ENCODE measurements at places on chromosomes 16 and 17. TPM values are rescaled to one million over a fixed set of nuclear protein-coding genes. Genes with fewer than 3 reads are reported as not detected.

DNA sequence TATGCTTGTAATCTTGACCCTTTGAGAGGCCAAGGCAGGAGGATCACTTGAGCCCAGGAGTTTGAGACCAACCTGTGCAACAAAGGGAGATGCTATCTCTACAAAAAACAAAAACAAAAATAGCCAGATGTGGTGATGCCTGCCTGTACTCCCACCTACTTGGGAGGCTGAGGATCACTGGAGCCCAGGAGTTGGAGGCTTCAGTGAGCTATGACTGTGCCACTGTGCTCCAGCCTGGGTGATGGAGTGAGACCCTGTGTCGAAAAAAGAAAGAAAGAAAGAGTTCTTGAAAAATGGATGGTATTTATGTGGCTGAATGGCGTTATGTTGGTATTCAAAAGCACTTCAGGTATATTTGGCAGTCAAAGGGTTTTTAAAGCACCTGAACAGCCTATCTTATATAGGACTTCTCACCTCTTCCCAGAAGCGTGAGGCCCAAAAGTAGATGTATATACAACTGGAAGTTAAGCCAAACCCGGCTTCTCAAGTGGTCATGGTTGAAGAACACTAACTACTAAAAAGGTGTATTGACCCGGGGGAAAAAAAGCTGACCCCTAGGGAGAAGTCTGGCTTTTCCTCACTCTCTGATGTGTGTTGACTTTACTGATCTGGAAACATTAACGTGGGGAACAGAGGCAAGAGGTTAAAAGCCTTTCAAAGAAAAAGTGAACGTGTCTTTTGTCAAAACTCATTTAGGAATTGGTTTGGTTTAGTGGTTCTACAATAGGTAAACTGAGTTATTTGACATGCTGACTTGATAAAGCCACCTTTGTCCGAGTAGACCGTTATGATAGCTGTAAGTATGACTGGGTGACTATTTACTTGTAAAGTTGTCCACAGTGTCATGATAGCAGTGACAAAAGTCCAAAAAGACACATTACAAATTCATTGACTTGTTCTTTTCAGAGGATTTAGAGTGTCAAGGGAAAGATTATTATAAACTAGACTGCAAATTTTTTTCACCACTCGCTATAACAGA is 183.4 kb downstream of the IRX3 start:
- DNase-seq, result no peak

GRCh38 chr17:76504117-76504516 is 2.9 kb upstream of the RHBDF2 start:
- DNase-seq, result no peak

GRCh38 chr17:3693829-3694231 is 2.1 kb downstream of the P2RX5 start:
- DNase-seq, result no peak

- DNase-seq, result no peak
Measured at GRCh38 chr16:52696126-52696525, 149.2 kb upstream of the TOX3 start.

GRCh38 chr16:35449663-35450062 is 1990.3 kb downstream of the TP53TG3F start:
- no peak for DNase-seq

GRCh38 chr17:70622368-70623260 is 453.3 kb downstream of the KCNJ2 start:
- peak; percentile 30 for DNase-seq

- DNase-seq, result peak; percentile 89
Measured at GRCh38 chr17:6643451-6644125, 2.7 kb downstream of the TXNDC17 start.

DNA sequence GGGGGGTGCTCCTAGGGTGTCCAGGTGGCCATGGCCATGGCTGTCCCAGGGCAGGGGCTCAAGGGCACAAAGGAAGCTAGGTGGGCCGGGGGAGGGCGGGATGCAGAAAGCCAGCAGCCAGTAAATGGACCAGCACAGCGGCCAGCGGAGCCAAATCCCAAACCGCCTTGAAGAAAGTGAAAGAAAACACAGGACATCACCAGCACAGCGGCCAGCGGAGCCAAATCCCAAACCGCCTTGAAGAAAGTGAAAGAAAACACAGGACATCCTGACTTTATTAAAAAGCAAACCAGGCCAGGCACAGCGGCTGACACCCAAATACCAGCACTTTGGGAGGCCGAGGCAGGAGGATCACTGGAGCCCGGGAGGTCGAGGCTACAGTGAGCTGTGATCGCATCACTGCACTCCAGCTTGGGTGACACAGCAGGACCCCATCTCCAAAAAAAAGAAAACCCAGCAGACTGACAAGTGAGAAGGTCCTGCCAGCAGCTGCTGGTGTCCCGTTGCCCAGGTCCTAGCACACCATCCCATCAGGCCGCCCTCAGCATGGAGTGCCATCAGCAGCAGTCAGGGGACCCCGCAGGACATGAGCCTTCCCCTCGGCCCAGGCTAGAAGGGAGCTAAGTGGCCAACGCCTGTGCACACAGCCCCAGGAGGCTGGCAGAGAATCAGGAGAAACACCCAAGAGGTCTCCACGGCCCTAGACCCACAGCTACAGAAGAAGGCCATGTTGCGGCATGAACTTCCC is 17.0 kb downstream of the SLC38A10 start:
- no peak for DNase-seq

DNA sequence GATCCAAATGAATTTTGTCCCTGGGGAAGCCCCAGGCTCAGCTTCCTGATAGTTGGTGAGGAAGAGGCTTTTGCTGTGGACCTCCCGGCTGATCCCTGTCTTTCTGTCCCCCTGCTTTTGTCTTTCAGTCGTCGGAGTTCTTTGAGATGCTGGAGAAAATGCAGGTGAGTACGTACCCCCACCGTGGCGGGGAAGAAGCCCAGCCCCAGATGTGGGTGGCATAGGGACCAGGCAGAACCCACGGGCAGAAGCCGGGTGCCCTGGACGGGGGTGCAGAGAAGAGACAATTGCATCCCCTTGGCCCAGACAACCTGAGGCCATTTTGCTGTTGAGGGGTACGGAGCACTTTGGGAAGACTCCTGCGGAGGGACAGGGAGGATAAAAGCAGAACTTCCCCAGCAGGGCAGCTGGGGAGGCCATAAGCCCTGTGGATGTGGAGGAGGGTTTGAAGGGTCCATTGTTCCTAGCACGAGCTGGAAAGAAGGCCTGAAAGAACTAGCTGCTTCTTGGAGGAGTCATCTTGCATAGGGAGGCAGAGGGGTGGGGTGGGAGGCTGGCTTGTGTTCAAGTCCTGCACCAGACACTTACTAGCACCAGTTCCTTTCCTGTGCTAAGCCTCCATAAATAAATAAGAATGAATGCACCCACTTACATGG is 105.6 kb downstream of the OR1D5 start:
- no peak for DNase-seq

GRCh38 chr16:89748921-89749320 is 27.6 kb downstream of the ZNF276 start:
- no peak for DNase-seq

DNA sequence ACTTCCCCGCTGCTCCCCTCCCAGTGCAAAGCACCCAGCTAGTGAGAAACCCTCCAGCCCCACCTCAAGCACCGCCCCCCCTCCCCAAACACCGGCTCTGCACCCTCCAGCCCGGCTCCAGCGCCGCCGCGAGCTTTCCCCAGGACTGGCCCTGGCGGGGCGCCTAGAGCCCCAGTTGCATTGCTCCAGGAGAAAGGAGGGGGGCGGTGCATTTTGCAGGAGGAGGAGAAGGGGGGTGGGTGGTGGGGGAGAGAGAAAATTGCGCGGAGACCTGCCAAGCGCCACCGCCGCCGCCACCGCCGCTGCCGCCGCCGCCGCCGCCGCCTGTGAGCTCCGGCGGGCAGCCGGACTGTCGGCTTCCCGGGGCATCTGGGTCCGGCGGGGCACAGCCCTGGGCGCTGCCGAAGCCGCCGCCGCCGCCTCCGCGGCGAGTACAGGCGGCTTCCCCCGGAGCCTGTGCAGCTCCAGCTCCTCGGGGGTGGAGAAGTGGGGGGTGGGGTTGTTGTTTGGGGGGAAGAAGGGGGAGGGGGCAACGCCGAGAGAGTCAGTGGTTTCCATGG is 333 bp upstream of the NOG start:
- DNase-seq, result peak; percentile 61

DNA sequence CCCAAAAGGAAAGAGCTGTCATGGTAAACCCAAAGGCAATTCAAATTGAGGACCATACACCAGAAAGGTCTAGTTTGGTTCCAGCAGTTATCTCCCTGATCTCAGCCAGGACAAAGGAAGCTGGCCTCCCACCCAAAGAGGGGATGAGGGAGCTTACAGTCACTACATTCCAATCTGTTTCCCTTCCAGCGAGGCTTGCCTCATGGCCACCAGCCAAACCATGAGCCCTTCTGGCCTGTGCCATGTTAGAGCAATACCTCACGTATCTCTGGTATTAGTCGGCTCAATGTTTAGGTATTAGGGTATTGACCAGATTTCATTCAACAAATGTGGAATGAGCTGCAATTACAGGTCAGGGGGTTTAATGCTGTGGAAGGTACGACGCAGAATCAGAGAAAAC is 8.4 kb downstream of the NDUFAB1 start:
- no peak for DNase-seq

DNA sequence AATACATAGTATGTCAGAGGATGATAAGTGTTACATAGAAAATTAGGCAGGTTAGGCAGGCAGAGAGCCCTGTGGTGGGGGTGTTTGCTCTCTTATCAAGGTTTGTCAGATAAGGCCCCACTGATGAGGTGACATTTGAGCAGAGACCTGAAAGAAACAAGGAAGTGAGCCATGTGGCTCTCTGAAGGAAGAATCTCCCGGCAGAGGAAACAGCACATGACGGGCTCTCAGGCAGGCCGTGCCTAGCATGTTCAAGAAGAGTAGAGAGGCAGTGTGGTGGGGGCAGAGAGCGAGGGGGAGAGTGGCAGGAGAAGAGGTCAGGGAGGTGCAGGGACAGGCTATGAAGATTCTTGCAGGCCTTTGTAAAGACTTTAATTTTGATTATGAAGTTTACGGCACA is 82.0 kb upstream of the ASIC2 start:
- DNase-seq, result no peak

- DNase-seq, result no peak
Measured at GRCh38 chr17:45663772-45664171, 120.3 kb upstream of the CRHR1 start.

GRCh38 chr17:50364715-50365114 is 8.3 kb downstream of the MRPL27 start:
- DNase-seq, result no peak

DNA sequence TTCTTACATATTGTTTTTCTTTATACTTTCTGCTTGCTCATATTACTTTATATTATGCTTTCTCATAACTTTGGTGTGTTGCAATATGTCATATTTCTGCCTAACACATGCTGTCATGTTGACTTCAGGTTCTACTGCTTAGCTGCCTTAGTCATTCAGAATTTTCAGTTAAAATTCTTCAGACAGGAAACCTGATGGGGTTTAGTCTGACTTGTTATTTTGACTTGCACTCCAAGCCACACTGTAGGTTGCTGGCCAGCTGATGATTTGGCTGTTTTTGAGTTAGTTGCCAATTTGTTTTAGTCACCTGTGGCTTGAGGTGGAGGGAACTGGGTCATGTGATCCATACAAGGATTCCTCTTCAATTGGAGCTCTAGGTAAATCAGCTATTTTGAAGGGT is 315.4 kb downstream of the MAP2K6 start:
- peak; percentile 92 for DNase-seq

DNA sequence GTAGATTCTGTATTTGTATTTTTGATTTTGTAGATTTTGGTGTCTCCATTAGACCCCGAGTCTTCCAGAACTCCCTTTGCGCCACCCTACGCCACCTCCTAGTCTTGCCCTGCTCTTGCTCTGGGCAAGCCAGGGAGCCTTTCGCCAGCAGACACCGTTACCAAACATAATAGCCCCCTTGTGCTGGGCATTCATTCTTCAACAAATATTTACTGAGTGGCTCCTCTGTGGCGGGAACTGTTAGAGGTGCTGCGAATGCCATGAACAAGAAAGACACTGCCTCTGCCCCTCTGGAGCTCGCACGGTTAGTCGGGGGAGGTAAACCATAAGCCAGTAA is 841 bp upstream of the GPT2 start:
- DNase-seq, result no peak

GRCh38 chr17:4086041-4086483 is 56.8 kb downstream of the ZZEF1 start:
- no peak for DNase-seq

DNA sequence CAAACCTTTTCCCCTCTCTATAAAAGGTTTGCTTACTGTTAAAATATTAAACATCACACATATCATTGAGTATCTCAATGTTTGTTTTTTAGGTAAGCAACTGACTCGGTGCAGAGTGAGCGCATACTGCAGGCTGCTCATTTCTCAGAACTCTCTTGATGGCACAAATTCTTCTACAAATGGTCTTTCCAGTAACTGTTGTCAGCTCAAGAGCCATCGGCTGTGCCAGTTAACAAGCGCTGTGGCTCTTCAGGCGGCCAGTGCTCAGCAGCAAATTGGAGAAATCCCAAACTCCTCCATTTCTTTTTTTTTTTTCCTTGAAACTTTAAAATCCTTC is 8.6 kb downstream of the ABCA3 start:
- no peak for DNase-seq

- peak; percentile 89 for DNase-seq
Measured at GRCh38 chr16:49023050-49023449, 258.6 kb downstream of the CBLN1 start.

DNA sequence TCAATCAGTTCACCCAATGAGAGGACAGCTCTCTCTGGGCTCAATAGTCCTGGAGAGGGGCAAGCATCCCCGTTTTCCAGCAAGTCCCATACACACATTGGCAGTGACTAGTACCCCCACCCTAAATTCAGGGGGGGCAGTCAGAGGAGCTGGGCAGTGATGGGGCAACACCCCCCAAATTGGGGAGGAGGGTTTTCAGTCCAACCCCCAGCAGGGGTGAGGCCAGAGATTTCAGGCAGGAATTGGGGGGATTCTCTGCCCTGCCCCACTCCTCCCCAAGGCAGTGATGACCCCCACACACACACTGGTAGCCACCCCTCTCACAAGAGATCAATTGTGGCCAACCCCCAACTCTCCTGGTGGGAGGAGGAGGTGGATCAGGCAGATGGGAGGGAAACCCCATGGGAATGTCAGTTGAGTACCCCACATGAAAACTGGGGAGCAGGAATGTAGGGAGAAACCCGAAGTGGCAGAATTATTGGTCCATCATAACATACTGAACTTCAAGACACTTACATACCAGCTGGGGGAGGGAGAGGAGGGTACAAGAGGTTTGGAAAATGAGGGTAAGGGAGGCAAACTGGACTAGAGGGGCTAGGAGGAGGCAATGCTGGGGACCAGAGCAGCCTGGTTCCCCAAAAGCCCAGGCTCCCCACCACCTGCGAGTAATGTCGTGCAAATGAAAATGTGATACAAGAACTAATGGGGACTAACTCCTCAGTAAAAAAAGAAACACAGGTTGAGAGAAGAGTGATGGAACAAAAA is 3.1 kb downstream of the VAMP2 start:
- DNase-seq, result no peak

GRCh38 chr17:29089601-29090044 is 46.7 kb downstream of the PIPOX start:
- DNase-seq, result no peak

GRCh38 chr17:3766779-3767178 is 34.2 kb downstream of the ITGAE start:
- DNase-seq, result no peak

GRCh38 chr17:31529841-31530251 is 138.4 kb downstream of the RAB11FIP4 start:
- DNase-seq, result no peak

KCNAB3 gene
- polyA plus RNA-seq, result 0.52 TPM

SMIM36 gene
- polyA plus RNA-seq, result not detected

SDR42E2 gene
- not detected for polyA plus RNA-seq

SLC6A4 gene
- polyA plus RNA-seq, result not detected

MEOX1 gene
- polyA plus RNA-seq, result not detected

KRT12 gene
- not detected for polyA plus RNA-seq

GFAP gene
- not detected for polyA plus RNA-seq

SSTR5 gene
- polyA plus RNA-seq, result not detected

ELAC2 gene
- 88.5 TPM for polyA plus RNA-seq
